SW480 (cell line): ENCODE measurements at places on chromosomes 4 and X.

GRCh38 chr4:70473679-70474078, 1.7 kb downstream of the MUC7 start:
- DNase-seq = no peak

- no peak for DNase-seq
Observed at GRCh38 chr4:147605499-147605898, 11.7 kb upstream of the TMEM184C start.

GRCh38 chrX:18884916-18885315, 99.0 kb downstream of the PHKA2 start:
- DNase-seq = no peak

- DNase-seq = peak; percentile 54
Observed at GRCh38 chr4:38179690-38180377, 219.6 kb downstream of the PTTG2 start.

- DNase-seq = no peak
Observed at GRCh38 chr4:3486541-3487540, 23.7 kb downstream of the DOK7 start.

DNA sequence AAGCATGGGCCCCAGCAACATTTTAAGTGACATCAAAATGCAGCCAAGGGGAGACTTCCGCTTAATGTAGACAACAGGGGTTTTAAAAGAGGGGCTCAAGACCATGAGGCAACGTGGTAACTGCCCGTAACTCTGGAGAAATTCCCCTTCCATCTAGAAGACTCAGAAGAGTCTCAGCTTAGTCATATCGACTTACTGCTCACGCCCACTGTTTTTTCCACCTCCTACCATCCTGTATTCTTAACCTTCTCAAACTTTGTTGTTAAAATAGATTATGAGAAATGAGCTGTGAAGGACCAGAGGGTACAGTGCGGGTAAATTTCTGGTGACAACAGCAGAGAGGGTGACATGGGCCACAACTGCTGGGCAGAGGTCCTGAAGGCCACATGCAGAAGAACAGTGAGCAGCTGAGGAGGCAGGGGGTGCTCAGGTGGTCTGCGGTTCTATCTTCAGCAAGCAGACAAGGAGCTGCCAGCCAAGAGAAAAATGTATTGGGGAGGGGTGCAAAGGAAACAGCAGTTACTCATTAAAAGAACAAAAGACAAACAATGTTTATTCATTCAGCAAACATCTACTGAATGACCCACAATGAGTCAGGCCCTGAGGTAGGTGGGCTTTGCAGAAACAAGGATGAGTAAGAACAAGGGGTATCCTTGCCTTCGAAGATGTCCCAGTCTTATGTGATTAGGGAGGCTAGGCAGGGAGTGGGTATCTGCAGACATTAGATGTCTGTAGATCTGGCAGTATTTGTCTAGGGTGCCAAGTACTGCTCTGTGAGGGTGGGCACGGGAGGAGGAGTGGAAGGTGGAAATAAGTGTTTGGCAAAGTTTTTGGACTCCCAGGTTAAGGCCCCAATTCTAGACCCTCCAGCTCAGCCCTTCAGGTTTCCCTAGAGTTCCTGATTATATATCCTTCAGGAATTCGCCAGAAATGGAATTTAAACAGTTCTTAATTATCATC, 175.3 kb downstream of the TSPAN5 start:
- no peak for DNase-seq

DNA sequence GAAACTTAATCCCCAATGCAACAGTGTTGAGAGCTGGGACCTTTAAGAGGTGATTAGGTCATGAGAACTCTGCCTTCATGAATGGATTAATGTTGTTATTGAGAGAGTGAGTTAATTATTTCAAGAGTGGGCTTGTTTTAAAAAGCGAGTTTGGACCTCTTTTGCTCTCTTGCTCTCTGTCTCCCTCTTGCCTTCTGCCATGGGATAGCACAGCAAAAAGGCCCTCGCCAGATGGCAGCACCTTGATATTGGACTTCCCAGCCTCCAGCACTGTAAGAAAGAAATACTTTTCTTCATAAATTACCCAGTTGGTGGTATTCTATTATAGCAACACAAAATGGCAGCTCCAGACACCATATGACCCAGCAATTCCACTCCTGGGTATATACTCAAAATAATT, 7.0 kb upstream of the ATP6AP2 start:
- peak; percentile 11 for DNase-seq

DNA sequence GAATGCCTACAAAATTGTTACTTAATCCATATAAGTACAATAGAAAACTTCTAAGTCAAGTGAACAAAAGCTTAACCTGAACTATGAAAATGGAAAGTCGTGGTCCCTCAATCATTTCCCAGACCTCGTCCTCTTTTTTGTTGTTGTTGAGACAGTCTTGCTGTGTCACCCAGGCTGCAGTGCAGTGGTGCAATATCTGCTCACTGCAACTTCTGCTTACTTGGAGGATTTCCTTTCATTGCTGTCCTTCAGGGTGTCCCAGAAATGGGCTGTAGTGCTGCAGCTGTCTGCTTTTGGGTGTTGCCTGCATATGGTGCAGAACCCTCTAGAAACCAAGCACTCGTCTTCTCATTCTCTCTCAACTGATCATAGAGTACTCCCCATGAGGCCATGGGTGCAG, 75.0 kb upstream of the IL2 start:
- no peak for DNase-seq

DNA sequence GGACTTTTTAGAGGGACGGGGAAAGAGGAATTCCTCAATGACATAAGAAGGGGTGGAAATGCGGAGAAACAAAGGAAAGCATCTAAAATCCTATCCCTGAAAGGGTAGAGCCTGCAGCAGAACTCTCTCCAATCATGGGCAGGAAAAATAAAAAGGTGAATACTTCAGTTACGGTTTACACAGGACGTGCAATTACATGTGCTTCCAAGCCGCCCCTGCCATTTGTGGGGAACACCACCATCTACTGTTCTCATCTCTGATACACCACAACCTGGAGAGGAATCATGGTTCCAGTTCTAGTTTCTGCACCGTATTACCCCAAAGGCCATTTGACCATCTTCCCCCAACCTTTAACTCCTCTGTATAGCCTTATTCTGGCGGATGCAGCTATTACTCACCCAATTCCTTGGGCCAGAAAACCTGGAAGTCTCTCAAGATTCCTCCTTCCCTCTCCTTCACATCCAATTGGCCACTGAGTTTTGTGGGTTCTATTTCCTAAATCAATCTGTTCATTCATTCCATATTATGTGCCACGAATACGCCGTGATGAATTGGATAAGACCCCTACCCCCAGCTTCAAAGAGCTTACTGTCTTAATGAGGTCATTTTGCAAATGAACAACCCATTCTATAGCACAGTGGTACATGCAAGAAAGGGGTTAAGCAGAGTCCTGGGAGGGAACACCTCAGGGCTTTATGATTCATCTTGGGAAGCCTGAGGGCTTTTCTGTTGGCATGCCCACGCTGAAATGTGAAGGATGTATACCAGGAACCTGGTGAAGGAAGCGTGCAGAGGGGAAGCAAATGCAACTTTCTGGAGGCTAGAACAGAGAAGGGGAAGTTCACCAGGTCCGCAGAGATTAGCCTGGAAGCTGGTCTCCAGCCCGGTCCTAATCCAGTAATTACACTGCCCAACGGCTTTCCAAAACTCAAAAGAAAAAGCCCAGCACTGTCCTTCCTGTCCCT, 1.4 kb upstream of the MSL3 start:
- DNase-seq = no peak

DNA sequence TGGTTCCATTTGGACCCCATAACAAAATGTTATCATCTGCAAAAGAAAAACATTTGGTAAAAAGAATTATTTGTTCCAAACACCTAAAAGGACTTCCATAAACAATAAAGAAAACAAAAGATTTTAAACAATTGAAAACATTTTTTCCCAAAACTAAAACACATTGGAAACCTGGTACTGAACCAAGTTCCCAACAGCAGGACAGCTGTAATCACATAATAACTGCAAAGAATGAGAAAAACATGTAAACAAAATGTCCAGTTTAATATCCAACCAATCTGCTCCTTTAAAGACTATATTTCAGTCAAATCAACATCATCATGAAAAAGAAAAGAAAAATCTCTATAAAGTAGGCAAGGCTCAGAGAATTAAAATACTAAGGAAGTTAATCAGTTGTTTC, 36.3 kb downstream of the PRDM5 start:
- no peak for DNase-seq

- peak; percentile 4 for DNase-seq
Observed at GRCh38 chrX:30593440-30594200, 16.1 kb upstream of the TASL start.
